Activated gamma-delta T cell treated with anti-CD3 and anti-CD28 coated beads, Interleukin-2, amount 50 U/mL, for 16 hours (primary cell): ENCODE measurements at places on chromosomes 12 and 14.

DNA sequence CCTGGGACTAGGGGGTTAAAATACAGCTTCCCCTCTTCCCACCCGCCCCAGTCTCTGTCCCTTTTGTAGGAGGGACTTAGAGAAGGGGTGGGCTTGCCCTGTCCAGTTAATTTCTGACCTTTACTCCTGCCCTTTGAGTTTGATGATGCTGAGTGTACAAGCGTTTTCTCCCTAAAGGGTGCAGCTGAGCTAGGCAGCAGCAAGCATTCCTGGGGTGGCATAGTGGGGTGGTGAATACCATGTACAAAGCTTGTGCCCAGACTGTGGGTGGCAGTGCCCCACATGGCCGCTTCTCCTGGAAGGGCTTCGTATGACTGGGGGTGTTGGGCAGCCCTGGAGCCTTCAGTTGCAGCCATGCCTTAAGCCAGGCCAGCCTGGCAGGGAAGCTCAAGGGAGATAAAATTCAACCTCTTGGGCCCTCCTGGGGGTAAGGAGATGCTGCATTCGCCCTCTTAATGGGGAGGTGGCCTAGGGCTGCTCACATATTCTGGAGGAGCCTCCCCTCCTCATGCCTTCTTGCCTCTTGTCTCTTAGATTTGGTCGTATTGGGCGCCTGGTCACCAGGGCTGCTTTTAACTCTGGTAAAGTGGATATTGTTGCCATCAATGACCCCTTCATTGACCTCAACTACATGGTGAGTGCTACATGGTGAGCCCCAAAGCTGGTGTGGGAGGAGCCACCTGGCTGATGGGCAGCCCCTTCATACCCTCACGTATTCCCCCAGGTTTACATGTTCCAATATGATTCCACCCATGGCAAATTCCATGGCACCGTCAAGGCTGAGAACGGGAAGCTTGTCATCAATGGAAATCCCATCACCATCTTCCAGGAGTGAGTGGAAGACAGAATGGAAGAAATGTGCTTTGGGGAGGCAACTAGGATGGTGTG lies 1.9 kb downstream of the GAPDH start:
- no peak for DNase-seq

DNA sequence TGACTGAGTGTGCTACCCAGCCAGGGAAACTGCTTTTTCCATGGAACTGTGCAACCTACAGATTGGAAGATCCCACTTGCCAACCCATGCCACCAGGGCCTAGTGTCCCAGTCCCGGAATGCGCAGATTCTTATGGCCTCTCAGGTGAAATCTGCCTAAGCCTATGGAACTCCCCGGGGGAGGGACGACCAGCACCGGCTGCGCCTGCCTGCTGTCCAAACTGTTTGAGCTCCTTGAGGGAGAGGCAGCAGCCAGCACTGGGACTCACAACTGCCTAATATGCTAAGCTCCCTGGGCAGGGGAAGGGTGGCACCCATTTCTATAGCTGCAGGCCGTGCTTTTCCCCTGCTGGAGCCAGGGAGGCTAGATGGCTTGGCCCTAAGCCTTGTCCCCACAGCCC lies 92.5 kb upstream of the GZMB start:
- no peak for DNase-seq

DNA sequence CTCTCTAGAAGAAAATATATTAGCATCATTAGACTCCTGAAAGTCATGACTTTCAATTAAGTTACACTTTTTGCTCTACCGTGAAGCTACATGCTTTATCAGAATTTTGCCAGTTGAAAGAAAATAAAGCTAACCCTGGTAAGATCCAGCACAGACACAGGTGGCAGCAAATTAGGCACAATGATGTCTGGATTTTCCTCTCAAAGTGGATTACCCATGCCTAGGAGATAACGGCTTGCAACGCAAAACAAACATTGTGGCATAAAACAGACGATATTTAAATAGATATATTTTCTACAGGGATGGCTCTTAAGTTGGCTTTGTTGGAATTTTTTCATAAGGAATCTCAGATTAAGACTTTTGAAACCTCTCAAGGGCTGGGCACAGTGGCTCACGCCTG lies 33.4 kb downstream of the BCAT1 start:
- DNase-seq = no peak

GRCh38 chr14:38129705-38130104 lies 78.0 kb upstream of the SSTR1 start:
- no peak for DNase-seq

DNA sequence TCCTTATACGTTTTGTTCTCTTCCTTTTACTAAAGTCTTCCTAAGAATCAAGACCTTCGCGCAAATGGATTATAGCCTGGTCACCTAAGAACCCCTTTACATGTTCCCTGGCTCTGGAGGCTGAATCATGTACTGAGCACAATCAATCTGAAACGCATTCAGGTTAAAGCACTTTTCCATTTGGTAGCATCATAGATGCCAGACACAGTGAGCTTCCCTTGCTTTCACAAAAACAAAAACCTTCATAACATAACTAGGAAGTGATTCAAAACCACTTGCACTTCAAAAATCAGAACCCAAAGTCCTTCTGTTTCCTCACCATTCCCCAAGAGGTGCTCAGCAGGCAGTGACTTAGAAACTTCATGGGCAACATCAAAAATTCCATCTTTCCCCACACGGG lies 105.4 kb downstream of the CRACR2A start:
- DNase-seq = no peak

DNA sequence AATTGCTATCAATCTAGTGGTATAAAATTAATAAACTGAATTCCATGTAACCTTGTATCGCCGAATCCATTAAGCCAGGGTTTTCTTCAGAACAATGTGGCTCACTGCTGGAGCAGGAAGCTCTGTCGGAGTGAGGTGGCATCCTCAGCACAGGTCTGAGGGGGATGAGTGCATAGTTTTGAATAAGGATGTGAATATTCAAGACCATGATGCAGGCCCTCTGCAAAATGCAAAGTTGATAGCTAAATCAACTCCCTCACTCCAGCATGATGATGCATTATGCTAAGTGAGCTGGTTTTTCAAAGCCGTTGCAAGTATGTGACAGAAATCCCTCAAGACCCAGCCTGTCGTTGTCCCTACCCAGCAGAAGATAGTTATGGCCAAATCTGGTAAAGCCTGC lies 53.0 kb downstream of the TRIM9 start:
- no peak for DNase-seq

DNA sequence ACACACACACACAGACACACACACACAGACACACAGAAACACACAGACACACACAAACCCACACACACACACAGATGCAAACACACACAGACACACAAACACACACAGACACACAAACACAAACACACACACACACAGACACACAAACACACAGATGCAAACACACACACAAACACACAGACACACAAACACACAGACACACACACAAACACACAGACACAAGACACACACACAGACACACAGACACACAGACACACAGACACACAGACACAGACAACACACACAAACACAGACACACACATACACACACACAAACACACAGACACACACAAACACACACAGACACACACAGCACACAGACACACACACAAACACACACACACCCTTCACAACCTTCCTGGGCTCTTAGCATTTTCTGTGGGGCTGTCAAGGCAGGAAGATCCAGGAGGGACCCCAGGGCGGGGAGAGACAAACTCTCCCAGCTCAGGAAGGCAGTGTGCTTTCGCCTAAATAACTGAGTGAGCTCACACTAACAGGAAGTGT lies 24.2 kb upstream of the INF2 start:
- DNase-seq = no peak

DNA sequence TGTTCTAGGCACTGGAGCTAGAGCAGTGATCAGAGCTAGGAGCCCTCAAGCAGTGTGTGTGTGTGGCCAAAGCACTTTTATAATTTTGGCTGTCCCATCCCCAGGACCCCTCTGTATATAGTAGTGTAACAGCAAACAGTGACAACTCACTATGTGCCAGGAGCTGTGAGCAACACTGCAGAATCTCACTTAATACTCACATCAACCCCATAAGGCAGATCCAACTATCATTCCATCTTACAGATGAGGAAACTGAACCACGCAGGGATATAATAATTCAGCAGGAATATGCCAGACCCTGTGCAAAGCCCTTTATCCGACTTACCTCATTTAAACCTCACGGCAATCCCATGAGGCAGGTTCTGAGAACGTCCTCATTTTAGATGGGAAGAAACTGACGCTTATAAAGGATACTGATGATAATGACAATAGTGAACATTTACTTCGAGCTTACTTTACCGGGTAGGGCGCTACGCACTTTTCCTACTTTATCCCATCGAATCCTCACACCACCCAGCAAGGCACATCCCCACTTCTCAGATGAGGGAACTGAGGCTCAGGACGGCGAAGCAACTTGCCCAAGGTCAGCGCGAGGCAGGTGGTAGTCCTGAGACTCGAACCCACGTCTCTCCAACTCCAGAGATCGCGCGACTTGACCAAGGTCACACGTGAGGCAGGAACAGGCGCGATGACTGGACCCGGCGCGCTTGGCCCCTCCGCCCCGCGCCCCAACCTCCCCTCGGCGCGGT lies 687 bp downstream of the RAB35 start:
- DNase-seq = no peak

GRCh38 chr12:113184098-113184899 lies 979 bp downstream of the DDX54 start:
- no peak for DNase-seq

GRCh38 chr14:78737601-78738000 lies 567.4 kb downstream of the NRXN3 start:
- DNase-seq = no peak

DNA sequence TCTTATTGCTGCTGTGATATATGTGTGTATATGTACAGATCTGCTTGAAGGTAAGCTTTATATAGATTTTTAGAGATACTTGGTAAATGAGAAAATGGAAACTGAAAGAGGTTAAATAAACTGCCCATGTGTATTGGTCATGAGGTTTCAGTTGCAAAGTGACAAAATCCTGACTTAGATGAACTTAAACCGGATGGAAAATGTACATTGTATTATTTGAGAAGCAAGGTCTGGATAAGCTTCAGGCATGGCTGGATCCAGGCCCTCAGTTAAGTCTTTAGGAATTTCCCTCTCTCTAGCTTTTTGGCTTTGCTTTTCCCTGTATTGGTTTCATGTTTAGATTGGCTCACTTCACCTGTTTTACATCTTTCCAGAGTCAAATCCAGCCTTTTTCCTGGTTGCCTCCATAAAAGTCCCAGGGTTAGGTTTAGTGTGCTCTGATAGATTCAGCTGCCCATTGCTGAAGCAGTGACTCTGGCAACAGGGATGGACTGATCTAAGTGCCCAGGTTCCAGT lies 21.0 kb upstream of the MAP1LC3B2 start:
- no peak for DNase-seq

DNA sequence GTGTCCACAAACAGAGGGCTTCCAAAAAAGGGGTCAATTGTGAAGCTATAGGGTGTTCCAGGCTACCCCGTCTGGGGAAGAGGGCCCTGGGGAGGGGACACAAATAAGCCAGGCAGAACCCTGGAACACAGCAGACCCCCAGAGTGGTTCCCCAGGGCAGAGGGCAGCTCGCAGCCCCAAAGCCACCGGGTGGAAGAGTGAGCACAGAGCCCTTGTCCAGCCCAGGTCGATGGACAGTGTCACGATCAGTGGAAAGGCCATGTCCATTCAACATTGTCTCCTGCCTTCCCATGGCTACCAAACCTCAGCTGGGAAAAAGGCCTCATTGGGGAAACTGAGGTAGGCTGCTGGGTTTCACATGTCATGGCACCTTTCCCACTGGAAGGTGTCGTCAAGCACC lies 131.4 kb downstream of the DICER1 start:
- no peak for DNase-seq

- no peak for DNase-seq
Observed at GRCh38 chr12:49010092-49010668, 8.4 kb downstream of the PRKAG1 start.

GRCh38 chr12:41452838-41453407 lies 264.8 kb downstream of the PDZRN4 start:
- no peak for DNase-seq

DNA sequence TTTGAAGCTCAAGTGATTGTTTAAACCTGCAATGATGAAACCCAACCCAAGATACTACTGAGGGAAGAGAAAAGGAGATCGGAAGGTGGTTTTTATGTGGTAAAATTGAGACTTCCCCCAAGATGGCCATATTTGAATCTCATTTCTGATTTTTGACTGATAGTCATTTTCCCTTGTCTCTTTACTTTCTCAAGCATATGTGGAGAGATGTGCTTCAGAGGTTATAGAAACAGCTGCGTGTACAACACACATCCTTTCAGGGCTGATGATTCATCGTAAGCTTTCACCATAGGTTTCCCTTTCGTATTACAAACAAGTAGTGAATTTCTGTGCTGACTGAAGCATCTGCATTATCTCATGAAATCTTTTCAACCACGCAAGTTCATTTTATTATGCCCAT lies 276.2 kb downstream of the EMP1 start:
- no peak for DNase-seq

DNA sequence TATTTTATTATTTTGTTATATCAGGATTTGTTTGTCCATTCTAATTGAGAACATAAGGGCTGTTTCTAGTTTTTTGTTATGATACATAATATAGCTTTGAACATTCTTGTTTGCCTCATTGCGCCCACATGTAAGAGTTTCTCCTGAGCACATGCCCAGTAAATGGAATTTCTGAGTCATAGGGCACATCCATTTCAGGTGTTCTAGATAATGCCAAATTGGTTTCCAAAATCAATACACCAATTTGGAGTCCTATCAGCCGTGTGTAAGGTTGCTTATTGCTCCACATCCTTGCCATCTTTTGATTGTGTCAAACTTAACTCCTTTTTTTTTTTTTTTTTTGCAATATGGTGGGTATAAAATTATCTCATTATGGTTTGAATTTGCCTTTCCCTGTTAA lies 97.9 kb upstream of the RESF1 start:
- no peak for DNase-seq

GRCh38 chr12:6827982-6828780 lies at the start of gene P3H3:
Gene P3H3, plus strand, starts transcription at chr12:6828407. Its CDS starts 34 bp downstream, at chr12:6828441.
- DNase-seq = no peak

- no peak for DNase-seq
Observed at GRCh38 chr12:80321653-80322052, 122.4 kb upstream of the PTPRQ start.

DNA sequence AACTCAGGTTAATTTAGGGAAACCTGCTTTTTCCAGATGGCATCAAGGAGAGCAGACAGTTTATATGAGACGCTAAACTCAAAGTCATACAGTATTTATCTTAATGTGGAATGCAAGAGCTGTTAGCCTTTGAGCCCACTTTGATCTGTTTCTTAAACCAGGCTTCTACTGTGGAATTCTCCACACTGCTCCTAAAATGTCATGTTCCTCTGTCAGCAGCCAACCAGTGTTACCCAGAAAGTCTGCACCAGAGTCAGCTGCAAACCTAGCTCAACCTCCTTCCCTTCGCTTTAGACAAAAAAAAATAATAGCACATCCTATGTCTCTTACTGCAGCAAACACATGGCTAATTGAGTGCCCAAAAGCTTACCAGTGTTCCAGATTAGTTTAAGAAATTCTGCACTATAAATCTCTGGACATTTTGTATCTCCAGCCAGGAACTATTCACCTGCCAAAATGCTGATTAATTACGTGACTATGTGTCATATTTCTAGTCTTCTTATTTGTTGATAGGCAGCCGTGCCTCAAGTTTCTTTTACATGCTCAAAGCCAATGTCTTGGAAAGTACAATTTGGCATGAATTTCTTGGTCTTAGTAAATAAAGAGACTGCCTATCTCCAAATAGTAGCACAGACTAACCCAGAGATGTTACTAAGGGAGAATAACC lies 21.8 kb downstream of the ARMH4 start:
- no peak for DNase-seq

GRCh38 chr12:93134175-93134890 lies 205.2 kb upstream of the EEA1 start:
- DNase-seq = no peak

GRCh38 chr12:125455556-125455955 lies 390.3 kb downstream of the AACS start:
- DNase-seq = no peak

- no peak for DNase-seq
Observed at GRCh38 chr14:50377550-50378085, 19.1 kb downstream of the CDKL1 start.
